ENCODE measurements at places on chromosomes 2 and 18.

GRCh38 chr2:71511776-71512175 lies 58.4 kb downstream of the DYSF start:
- DNase-seq, result no peak

GRCh38 chr2:99876956-99877355 lies 265.4 kb downstream of the AFF3 start:
- no peak for DNase-seq

DNA sequence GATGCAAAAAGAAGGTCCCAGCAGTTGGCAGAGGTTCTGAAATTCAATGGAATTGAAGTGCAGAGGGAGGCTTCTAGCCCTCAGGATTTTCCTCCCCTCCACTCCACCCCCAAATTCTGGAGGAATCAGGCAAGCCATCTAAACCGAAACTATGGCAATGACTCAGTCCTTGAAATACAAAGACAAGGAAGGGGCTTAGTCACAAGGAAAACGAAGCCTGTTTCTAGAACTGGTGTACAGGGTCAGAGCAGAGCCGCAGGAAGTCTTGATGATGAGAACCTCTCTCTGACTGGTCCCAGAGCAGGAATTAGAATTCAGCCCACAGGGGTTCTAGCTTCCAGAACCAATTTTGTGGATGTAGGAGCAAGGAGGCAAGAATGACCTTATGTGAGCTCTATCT lies 111.7 kb upstream of the SCN1A start:
- no peak for DNase-seq

- DNase-seq, result peak; percentile 54
Observed at GRCh38 chr18:59900222-59901128, 679 bp downstream of the PMAIP1 start.

- DNase-seq, result no peak
Observed at GRCh38 chr2:74079522-74080341, 68.0 kb downstream of the BOLA3 start.
